ENCODE measurements at places on chromosomes 5 and 9. TPM values are rescaled to one million over a fixed set of nuclear protein-coding genes. Genes with fewer than 3 reads are reported as not detected.

The PLAC8L1 gene
- total RNA-seq: 0.94 TPM

The WDR70 gene
- total RNA-seq: 38.8 TPM

The C5orf63 gene
- total RNA-seq: 5.2 TPM

The ZNF462 gene
- 11.0 TPM for total RNA-seq

The DMRT3 gene
- total RNA-seq: not detected

The ACTBL2 gene
- not detected for total RNA-seq

The FST gene
- not detected for total RNA-seq

The OLFML2A gene
- not detected for total RNA-seq

The FOXE1 gene
- total RNA-seq: 0.08 TPM

The C9 gene
- total RNA-seq: not detected

The QRFP gene
- total RNA-seq: not detected

The LCN6 gene
- total RNA-seq: not detected

The SLCO6A1 gene
- not detected for total RNA-seq

The MELK gene
- 1.2 TPM for total RNA-seq

The BAAT gene
- total RNA-seq: not detected

The FOXD1 gene
- not detected for total RNA-seq

The POLR3G gene
- 0.21 TPM for total RNA-seq

The FGF18 gene
- 0.44 TPM for total RNA-seq

The SPATA31A5 gene
- total RNA-seq: not detected

The OTP gene
- not detected for total RNA-seq

The ITK gene
- total RNA-seq: 235 TPM

The GHR gene
- not detected for total RNA-seq

The SLC35D2 gene
- total RNA-seq: 23.5 TPM

The ANKRD18B gene
- total RNA-seq: 1.5 TPM

The FYB1 gene
- 517 TPM for total RNA-seq

The JMY gene
- 74.3 TPM for total RNA-seq
